ENCODE measurements at places on chromosomes 1 and 21. TPM values are rescaled to one million over a fixed set of nuclear protein-coding genes. Genes with fewer than 3 reads are reported as not detected.

The LMO4 gene
- 37.1 TPM for total RNA-seq

The ARID4B gene
- 42.6 TPM for total RNA-seq

DNA sequence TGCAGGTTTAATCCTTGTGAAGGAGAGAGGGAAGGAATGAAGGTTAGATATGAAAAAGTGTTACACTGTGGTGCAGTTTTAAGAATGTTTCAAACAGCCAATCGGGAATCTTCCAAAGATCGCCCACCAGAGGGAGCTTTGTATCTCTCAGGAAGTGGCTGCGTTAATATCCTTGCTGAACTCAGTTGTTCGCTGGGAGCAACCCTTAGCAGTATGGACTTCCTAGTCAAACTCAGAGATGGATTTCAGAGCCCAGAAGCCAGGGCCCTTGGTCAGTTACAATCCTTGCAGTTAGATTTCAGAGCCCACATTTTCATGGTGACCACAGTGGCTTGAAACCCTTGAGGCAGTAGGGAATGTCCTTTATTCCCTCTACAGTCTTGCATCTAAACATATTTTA is 136.2 kb downstream of the NTNG1 start:
- no peaks in the 10 kb centered on the region for H3K27me3 ChIP-seq
- no peaks in the 10 kb centered on the region for H3K36me3 ChIP-seq
- H3K27ac ChIP-seq: no peak overlapping the region
- no peak overlapping the region for H3K4me3 ChIP-seq

DNA sequence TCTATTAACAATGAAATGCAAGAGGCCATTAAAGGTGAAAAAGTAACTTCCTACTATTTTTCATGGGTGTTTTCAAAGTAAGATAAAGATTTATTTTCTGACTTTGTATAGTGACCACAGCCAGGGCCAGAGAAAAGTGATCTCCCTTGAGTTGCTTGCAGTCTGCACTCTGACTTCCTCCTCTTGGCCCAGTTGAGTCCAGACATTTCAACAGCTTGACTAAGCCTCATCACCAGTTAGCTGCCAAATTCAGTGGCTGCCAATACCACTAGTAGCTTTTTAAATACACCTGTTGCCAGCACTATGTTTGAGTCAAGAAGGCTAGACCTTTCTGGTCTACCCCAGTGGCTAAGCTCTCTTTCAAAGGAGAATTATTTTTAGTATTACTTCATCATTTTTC is 3.7 kb upstream of the NEK7 start:
- no peaks in the 10 kb centered on the region for H3K36me3 ChIP-seq
- no peak overlapping the region for H3K4me3 ChIP-seq
- no peak for DNase-seq

DNA sequence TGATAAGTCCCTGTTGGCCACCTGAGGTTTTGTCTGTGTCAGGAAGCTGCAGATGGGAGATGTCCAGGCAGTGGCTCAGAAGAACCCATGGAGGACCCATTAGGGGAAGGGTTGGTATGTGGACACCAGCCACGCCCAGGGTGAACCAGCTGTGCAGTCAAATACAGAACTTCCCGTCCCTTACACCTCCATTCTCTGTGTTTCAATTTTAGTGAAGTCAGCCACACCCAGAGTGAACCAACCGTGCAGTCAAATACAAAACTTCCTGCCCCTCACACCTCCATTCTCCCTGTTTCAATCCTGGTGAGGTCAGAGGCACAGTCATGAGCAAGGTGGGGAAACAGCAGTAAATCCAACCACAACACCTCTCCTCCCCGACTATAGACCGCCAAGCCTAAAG is 27.4 kb downstream of the BACE2 start:
- H3K4me3 ChIP-seq: no peak overlapping the region
- H3K27me3 ChIP-seq: no peaks in the 10 kb centered on the region
- H3K27ac ChIP-seq: no peak overlapping the region
- DNase-seq: no peak
- H3K4me1 ChIP-seq: no peaks in the 10 kb centered on the region
- no peaks in the 10 kb centered on the region for H3K36me3 ChIP-seq

DNA sequence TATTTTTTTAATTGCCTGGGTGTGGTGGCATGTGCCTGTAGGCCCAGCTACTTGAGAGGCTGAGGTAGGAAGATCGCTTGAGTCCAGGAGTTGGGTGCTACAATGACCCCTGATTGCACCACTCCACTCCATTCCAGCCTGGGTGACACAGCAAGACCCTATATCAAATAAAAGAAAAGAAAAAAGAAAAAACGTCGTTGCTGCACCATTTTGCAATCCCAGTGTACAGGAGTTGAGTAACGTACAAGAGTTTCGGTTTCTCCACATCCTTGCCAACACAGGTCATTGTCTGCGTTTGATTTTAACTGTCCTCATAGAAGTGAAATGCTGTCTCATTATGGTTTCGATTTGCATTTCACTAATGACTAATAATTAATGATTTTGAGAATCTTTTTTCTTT is 7.9 kb downstream of the ZNF684 start:
- H3K4me3 ChIP-seq: no peak overlapping the region
- DNase-seq: no peak
- no peak overlapping the region for H3K27ac ChIP-seq
- no peaks in the 10 kb centered on the region for H3K27me3 ChIP-seq

GRCh38 chr21:24205319-24205718 is 1402.0 kb downstream of the MRPL39 start:
- H3K4me3 ChIP-seq: no peak overlapping the region
- H3K27me3 ChIP-seq: no peaks in the 10 kb centered on the region
- DNase-seq: no peak
- no peak overlapping the region for H3K27ac ChIP-seq

DNA sequence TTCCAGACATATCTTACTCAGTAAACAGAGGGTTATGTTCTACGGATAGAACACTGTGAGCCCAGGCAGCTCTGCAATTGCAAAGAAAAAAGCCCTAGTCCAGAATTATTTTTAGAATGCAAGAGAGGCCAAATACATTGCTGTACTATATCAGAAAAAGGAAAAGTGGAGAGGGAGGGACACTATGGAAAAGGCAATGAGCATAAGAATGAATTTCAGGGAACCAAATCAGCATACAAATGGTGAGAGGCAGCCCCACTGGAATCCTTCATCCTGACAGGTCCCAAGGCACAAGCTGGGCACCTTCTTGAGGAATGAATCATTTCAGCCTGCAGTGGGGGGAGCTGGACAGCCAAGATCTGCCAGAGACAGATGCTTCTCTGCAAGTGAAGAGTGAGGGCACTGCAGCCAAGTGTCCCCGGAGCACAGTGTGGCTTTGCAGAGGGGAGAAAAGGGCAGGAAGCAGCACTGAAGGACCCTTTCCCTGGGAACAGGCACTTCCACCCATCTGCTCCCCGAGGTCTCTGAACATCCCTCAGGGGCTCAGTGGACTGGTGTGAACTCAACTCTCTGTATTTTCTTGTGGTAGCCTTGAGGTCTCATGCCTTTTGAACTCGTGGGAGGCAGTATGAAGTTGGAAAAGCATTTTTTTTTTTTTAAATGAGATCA is 115.6 kb downstream of the XCL2 start:
- no peaks in the 10 kb centered on the region for H3K4me1 ChIP-seq
- no peak for DNase-seq
- H3K4me3 ChIP-seq: no peak overlapping the region
- no peak overlapping the region for H3K27ac ChIP-seq
- no peaks in the 10 kb centered on the region for H3K36me3 ChIP-seq

GRCh38 chr1:70979881-70980280 is 67.7 kb downstream of the PTGER3 start:
- no peak overlapping the region for H3K4me3 ChIP-seq
- no peak overlapping the region for H3K27ac ChIP-seq
- no peaks in the 10 kb centered on the region for H3K36me3 ChIP-seq
- no peaks in the 10 kb centered on the region for H3K4me1 ChIP-seq

DNA sequence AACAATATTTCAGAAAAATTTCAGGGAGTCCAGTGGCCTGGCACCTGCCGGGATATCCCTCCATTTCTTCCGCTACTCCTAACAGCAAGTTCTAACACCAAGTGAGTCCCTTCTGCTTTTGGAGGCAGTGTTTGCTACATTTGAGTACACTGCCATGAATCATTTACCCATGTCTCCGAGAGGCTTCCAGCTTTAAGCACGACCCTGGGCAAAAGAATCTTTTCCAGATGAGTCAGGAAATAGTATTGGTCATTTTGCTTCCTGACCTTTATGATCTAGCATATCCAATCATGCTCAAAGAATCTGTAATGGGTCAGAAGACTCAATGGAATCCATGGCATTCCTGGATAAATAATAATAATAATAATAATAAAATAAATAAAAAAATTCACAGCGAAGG is 60.7 kb upstream of the FMN2 start:
- H3K4me3 ChIP-seq: no peak overlapping the region
- H3K27me3 ChIP-seq: 0 out of 2 replicates have a peak, but pooled peaks cover 11% of the 10 kb centered on the region

DNA sequence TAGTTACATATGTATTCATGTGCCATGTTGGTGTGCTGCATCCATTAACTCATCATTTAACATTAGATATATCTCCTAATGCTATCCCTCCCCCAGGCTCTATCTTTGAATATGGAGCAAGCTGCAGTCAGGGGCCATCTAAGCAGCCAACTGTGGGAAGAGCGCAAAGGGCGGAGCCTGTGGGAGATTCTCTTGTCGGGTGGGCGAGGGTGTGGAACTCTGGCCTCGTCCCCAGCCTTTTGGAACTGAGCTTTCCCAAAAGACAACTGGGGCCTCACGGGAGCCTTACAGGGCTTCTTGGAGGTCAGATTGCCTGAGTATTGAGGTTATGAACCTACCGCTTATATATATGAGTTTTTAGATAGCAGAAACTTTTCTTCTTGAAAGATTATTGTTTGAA is 117.2 kb downstream of the HHAT start:
- H3K36me3 ChIP-seq: no peaks in the 10 kb centered on the region
- H3K4me1 ChIP-seq: peaks cover 11% of the 10 kb centered on the region
- no peak overlapping the region for H3K4me3 ChIP-seq
- no peak for DNase-seq
- no peaks in the 10 kb centered on the region for H3K27me3 ChIP-seq
- H3K27ac ChIP-seq: no peak overlapping the region

- no peaks in the 10 kb centered on the region for H3K27me3 ChIP-seq
- no peak for DNase-seq
- H3K27ac ChIP-seq: no peak overlapping the region
- no peak overlapping the region for H3K4me3 ChIP-seq
- H3K4me1 ChIP-seq: no peaks in the 10 kb centered on the region
Measured at GRCh38 chr1:213724640-213725536, 262.9 kb upstream of the PROX1 start.

DNA sequence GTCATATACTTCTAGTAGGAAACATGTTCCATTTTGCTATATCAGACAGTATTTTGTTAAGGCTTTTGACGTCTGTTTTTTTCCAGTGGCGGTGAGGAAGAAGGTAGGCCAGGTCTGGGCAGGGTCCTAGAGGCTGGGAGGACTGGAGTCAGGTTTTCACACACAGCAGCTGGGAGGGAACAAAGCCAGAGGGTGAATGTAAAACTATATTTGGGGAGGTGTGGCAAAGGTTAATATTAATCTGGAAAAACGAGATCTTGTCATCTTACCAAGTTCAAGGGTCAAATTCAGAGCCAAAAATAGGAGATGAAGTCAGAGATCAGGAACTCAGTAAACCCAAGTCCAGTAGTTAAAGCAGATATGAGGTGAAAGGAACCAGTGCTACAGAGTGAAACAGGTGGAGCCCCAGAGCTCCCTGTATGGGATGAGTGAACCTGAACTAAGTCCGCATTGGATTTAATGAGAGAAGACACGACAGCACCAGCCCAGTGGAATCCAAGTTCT is 10.7 kb upstream of the OTUD7B start:
- H3K36me3 ChIP-seq: no peaks in the 10 kb centered on the region
- no peaks in the 10 kb centered on the region for H3K27me3 ChIP-seq
- DNase-seq: peak; percentile 94
- peaks cover 75% of the 10 kb centered on the region for H3K4me1 ChIP-seq

DNA sequence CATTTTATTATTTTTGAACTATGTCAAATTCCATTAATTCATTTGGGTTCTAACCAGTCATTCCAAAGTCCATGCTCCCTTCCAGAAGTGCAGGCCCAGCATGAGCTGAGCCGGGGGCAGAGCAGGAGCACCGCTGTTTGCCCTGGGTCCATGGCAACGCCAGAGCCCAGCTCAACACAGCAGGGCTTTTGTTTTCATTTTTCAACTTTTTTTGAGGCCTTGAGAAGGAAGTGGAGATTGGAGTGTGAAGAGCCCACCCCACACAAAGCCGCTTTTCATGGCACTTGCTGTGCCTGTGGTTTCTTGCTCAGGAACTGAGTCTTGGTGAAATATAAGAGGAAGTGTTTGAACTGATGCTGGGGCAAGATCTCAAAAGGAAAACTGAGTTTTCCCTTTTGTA is 13.2 kb upstream of the PRMT2 start:
- DNase-seq: no peak
- no peak overlapping the region for H3K4me3 ChIP-seq
- H3K27me3 ChIP-seq: no peaks in the 10 kb centered on the region
- H3K36me3 ChIP-seq: no peaks in the 10 kb centered on the region
- no peak overlapping the region for H3K27ac ChIP-seq
- no peaks in the 10 kb centered on the region for H3K4me1 ChIP-seq

DNA sequence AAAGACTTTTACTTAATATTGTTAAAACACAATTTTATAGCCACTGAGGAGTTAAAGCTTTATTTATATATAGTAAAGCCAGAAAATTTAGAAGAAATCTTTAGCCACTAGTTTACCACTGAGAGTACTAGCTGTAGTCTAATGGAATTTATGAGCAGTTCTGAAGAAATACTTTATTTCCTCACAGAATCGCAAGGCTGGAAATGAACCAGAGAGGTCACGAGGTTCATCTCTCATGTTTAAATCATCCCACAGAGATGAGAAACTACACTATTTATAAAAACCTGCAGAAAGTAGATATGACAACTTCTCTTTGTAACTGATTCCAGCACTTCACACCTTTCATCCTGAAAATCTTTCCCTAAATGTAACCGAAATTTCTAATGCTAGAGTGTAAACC is 26.0 kb downstream of the ADGRL4 start:
- no peak for DNase-seq
- no peaks in the 10 kb centered on the region for H3K36me3 ChIP-seq
- no peak overlapping the region for H3K4me3 ChIP-seq
- H3K27me3 ChIP-seq: no peaks in the 10 kb centered on the region
- no peak overlapping the region for H3K27ac ChIP-seq

DNA sequence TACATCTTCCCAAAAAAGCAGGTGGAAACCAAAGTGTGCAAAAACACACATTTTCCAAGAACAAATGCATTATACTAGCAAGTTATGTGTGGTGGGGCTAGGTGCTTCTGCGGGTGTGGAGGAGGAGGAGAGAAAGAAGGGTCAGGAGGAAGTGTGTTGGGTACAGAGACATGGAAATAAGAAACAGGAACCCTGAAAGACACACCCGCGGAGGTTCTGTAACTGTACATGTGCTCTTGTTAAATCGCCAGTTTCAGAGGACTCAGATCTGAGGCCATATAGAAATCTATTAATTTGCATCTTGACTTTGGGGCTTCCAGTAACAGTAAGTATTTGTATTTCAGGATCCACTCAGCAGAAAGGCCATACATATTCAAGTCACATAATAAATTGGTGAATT is 30.9 kb downstream of the ERG start:
- H3K36me3 ChIP-seq: no peaks in the 10 kb centered on the region
- H3K27ac ChIP-seq: no peak overlapping the region
- no peak overlapping the region for H3K4me3 ChIP-seq

DNA sequence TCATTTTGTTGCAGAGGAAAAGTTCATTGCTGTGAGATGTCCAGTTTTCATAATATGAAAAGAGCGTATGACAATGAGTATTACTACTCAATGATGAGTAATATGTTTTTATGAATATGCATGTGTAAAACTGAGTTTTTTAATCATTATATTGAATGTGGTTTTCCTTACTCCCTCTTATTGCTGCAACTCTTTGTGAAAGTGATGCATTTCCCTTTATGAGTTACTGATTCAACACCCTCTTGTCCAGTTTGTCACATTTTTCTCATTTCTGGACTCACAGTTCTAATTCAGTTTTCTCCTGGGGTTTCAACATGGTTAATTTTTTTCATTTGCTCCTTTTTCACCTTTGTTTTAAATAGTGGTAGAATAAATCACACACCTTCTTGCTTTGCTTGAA is 35.2 kb upstream of the KCNJ15 start:
- no peak overlapping the region for H3K27ac ChIP-seq
- H3K4me3 ChIP-seq: no peak overlapping the region
- H3K4me1 ChIP-seq: no peaks in the 10 kb centered on the region
- H3K36me3 ChIP-seq: no peaks in the 10 kb centered on the region

All from PC-9 (cell line).